ENCODE measurements at places on chromosomes 13 and 19.

- DNase-seq: no peak
These were observed 12.0 kb upstream of the TNFSF11 start for GRCh38 chr13:42561752-42562467.

- DNase-seq: no peak
These were observed 252.8 kb downstream of the RFC3 start for GRCh38 chr13:34070544-34071303.

GRCh38 chr13:90396266-90396665 lies 951.2 kb upstream of the MIR17HG start:
- no peak for DNase-seq

DNA sequence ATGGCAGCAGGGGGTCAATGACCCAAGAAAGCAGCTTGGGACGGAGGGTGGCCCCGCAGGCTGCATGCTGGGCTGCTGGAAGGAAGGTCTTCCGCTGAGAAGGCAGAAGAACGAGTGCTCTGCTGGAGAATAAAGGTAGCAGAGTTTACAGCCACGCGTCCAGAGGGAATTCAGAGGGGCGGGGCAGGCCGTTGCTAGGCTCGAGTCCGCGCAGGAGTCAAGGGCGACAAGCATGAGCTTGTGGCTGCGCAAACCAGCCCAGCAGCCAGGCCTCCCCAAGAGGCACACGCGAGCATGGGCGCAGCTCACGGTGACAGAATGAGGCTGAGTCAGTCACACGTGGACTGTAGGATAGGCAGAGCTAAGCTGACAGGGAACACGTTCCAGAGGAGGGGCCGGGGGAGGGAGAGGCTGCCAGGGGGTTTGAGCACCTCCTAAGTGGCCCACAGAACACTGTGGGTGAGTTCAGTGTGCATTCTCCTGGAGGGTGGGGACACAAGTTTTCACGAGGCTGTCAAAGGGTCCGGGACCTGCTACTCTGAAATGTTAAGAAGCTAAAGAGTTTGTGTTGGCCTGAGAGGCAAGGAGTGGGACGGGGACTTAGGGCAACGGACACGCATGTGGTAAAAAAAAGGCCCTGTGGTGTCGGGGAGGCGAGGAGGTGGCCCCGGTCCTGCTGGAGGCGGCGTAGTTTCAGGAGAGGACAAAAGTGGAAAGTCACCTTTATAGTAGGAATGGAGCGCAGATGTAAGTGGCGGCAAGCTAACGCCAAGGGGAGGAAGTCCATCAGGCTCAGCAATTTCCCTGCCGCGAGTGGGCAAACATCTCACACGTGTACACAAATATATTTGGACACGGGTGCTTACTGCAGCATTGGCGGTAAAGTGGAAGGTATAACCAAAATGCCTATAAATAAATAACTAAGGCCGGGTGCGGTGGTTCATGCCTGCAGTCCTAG lies 17.7 kb downstream of the RFX2 start:
- peak; percentile 83 for DNase-seq

- no peak for DNase-seq
These were observed 15.9 kb upstream of the ZNF208 start for GRCh38 chr19:22026687-22027086.

- DNase-seq: no peak
These were observed 24.2 kb downstream of the UHRF1 start for GRCh38 chr19:4933528-4933927.

- DNase-seq: no peak
These were observed 91.7 kb upstream of the ANKRD10 start for GRCh38 chr13:111006506-111007031.

Data from ACHN (cell line).